HL-60 (cell line): ENCODE measurements at places on chromosomes 16 and 17.

DNA sequence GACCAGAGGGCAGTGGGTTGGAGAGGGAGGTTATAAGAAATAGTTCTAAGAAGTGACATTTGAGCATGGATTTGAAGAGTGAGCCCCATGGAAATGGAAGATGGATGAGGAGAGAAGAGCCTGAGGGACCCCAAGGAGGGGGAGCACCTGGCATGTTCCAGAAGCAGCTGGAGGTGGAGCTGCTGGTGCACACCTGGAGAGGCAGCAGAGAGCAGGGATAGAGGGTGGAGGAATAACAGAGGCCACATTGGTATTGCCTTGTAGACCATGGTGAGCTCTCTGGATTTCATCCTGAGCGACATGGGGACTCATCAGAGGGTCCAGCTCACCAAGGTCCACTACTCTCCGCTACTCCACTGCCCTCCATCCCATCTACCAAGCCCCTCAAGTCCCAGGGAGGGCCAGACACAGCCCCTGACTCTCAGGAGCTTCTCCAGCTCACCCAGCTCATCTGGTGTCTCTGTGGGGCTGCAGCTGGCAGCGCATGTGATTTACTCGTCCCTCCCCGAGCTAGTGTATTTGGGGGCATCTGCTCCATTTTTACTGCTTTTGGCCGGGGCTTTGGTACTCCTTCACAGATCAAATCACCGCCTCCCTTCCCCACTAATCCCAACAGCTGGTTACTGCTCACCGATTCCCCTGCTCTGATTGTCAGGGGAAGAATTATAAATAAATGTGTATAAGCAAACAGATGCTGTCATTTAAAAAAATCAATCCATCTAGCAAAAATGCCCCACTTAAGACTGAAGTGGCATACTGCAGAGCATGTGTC lies 22.1 kb upstream of the KDM8 start:
- no peak for DNase-seq

GRCh38 chr17:6498901-6499540 lies 54.8 kb downstream of the PIMREG start:
- no peak for DNase-seq

DNA sequence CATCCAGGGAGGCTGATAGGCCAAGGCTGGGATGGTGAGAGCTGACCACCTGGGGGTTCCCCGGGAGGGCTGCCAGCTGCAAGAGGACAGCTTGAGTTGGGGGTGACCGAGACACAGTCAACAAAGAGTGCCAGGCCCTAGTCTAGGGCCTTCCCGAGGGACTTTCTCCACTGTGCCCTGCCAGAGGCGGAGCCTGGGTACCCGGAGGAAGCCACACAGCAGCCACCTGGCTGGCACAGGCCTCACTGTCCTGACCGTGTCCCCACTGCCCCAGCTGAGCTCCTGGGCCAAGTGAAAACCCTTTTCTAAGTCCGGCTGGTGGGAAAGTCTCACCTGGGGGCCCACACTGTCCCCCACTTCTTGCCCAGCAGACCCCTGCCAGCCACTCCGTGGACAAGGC lies 71.9 kb upstream of the GSE1 start:
- DNase-seq, result no peak

DNA sequence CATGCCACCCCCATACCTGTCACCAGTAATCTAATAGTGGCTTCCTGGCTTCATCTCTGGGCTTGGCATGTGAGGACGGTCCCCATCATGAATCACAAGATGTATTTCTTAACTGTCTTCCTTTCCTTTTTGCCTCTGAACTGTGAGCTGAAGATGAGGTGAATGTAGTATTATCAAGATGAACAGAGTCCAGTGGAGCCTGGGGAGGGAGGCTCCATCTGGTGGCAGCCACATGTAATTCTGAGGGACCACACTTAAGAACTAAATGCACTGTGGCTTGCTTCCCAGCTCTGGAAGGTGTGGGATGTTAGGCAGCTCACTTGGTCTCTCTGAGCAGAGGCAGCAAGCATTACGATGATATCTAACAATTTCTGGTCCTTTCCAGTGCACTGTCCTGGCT lies 354.9 kb upstream of the ASIC2 start:
- no peak for DNase-seq

- no peak for DNase-seq
These were observed at the start of gene PROCA1 for GRCh38 chr17:28711723-28712031. Gene PROCA1 (minus strand): TSS chr17:28711888. CDS start chr17:28711660, 228 bp downstream.

DNA sequence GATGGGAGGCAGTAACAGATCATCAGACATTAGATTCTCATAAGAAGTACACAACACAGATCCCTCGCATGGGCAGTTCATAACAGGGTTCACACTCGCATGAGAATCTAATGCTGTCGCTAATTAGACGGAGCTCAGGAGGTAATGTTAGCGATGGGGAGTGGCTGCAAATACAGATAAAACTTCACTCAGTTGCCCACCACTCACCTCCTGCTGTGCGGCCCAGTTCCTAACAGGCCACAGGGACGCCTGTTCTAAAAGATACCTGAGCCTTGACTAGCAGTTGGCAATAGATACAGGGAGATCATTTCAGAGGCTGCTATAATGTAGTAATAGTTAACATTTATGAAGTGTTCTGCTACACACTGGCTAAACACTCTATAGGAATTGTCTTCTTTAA lies 4.9 kb downstream of the PTRH2 start:
- no peak for DNase-seq

DNA sequence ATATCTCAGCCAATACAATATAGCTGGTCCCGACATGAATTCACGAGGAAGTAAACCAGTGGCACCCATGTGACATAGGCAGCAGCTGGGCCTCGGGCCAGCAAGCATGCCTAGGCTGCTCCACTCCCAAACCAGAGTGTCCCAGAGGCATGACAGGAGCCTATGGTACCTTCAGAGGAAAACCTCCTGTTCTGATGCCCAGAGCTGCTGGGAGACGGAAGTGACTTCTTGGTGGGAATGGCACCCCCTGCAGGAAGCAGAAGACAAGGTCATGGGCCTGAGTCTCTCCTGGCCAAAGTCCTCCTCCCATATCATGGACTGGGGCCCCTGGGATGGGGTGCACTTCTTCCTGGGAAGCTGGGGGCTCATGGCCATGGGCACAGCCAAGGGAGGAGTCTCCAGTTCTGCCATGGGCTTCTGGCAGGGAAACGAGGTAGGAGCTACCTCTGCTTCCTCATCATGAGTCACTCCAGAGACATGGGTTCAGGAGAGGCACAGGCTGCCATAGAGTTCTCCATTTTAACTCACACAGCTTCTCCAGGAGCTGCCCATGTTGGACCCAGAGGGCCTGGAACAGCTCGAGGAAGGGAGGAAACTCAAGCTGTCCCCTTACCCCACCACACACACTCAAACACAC lies 13.4 kb downstream of the FBF1 start:
- no peak for DNase-seq

- DNase-seq, result peak; percentile 97
These were observed at the start of gene CLCN7 for GRCh38 chr16:1474796-1475551. Gene CLCN7 (minus strand): TSS chr16:1475028. CDS start chr16:1474974, 54 bp downstream.

DNA sequence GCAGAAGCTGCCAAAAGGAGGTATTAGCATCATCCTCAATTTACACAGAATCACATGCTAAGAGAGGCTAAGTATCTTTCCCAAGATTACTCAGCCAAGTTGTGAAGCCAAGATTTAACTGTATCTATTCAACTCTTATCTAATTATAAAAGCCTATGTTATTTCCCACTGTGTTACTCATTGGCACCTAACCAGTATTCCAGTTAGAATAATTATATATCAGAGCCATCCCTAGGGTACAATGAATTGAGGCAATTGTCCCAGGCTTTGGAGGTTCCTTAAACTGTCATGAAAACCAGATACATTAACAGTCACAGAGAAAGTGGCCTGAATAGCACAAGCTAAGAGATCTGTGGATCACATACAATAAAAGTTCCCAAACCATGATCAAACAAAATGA lies 10.9 kb upstream of the AMFR start:
- no peak for DNase-seq

DNA sequence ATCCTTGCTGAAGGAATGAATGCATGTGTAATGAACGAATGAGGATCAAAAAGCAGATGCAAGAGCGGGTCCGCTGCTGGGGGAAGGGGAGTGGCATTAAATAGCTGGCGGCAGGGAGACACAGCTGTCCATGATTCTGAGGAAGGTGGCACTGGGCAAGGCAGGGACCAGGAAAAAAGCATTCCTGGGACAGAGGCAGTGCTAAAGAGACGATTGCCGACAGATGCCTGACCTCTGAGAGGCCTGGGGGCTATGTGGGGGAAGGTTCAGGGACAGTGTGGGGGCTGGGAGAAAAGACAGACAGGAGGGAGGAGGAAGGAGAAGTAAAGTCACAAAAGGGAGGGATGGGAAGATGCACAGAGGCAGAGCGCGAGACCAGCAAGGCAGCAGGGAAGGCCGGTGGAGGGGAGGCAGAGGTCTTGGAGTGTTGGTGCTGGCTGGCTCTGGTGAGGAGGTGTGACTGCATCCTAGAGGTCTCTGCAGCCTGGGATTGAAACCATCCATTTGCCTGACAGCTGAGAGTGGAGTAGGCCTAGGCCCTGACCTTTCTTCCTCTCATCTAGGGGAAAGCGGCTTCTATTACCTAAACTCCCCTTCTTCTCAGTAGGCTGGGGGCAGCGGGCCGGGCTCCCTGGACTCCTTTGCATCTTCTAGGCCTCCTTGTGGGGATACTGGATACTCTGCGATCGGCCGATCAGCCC lies 109.9 kb downstream of the SDK2 start:
- no peak for DNase-seq

DNA sequence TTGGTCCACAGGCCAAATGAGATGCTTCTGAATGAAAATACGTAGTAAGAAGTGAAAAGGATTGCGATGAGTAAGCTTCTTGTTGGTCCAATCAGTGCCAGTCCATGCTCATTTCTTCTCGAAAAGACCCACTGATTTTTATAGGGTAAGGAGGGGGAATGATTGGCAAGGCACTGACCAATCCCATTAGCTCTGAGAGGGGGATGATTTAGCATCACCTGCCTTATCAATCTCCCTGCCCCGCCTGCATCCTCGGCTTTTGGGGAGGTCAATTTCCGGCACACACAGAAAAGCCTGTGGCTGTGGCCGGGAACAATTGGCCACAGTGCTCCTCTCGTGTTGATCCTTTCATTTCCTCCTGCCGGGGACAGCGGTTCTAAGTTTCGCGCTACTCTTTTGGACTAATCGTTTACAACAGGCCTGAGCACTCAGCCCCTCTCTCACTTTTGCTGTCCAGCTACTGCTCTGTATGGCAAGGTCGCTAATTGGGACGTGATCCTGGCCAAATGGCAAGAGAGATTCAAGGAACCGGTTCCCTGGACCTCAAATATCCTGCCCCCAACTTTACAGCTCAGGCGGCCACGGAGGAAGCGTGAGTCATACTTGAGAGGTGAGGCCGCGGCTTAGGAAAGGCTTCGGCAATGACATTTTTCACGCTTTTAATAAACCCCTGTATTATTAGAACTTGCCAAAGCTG lies 43.1 kb downstream of the TBX4 start:
- DNase-seq, result no peak

- DNase-seq, result no peak
These were observed 500.8 kb downstream of the MAF start for GRCh38 chr16:79099716-79100115.

GRCh38 chr16:102060-102855 lies 24.2 kb downstream of the MPG start:
- DNase-seq, result no peak

- DNase-seq, result peak; percentile 79
These were observed at the start of gene MAP2K6 for GRCh38 chr17:69414408-69415274. Gene MAP2K6 (plus strand): TSS chr17:69414697. CDS start chr17:69414985, 288 bp downstream.

- no peak for DNase-seq
These were observed 15.9 kb downstream of the CASKIN2 start for GRCh38 chr17:75499313-75500022.

- no peak for DNase-seq
These were observed 110.4 kb downstream of the SPAG9 start for GRCh38 chr17:51010173-51010675.

DNA sequence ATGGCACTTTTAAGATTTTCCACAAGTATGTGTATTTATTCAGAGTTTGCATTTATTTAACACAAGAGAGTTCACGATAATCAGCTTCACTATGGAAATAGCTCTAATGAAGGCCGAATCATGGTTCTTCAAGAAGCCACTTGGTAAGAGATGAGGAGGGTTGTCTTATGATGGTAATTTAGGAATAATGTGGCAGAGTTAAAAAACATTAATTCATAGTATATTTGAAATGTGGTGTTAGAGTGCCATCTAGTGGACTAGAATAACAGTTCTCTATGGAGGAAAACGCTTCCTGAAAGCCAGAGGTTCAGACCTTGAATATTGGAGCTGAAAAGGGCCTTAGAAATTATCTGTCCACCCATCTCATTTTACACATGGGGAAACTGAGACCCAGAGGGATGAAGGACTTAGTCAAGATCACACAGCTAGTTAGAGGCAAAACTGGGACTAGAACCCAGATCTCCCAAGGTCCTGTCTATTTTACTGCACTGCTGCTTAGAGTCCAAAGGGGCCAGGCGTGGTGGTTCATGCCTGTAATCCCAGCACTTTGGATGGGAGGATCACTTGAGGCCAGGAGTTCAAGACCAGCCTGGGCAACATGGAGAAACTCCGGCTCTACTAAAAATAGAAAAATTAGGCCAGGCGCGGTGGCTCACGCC lies 33.8 kb upstream of the KPNB1 start:
- DNase-seq, result peak; percentile 13

GRCh38 chr17:35752945-35753764 lies at the start of gene GAS2L2:
Gene GAS2L2 (minus strand): TSS chr17:35753239. CDS start chr17:35752850, 389 bp downstream.
- no peak for DNase-seq

- no peak for DNase-seq
These were observed 349.6 kb downstream of the HAPSTR1 start for GRCh38 chr16:9441012-9441411.

GRCh38 chr16:49281843-49282642 lies 405 bp upstream of the CBLN1 start:
- no peak for DNase-seq
